ENCODE measurements at places on chromosomes 11 and 22.

GRCh38 chr11:2132874-2133240 is 6.3 kb downstream of the IGF2 start:
- peak; percentile 42 for DNase-seq

DNA sequence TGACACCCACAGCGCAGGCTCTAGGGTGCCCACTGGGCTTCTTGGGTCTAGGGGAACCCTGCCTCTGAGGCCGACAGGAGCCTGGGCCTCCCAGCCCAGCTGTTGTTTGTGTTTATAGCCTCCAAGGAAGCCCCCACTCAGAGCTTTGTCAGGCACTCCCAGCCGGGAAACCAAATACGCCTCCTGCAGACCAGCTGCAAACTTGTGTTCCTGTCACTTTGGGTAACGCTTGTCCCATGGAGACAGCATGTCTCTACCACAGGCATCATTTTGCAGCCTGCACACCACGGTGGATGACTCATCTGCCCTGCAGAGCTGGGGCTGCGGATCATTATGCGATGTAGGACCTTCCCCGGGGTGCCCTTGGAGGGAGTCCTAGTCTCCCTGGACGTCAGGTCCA is 40.6 kb upstream of the CRYBB3 start:
- DNase-seq: peak; percentile 93

- peak; percentile 86 for DNase-seq
These were observed 12.2 kb downstream of the SMTN start for GRCh38 chr22:31093086-31093850.

GRCh38 chr11:22454461-22455090 is 116.4 kb downstream of the SLC17A6 start:
- DNase-seq: no peak

DNA sequence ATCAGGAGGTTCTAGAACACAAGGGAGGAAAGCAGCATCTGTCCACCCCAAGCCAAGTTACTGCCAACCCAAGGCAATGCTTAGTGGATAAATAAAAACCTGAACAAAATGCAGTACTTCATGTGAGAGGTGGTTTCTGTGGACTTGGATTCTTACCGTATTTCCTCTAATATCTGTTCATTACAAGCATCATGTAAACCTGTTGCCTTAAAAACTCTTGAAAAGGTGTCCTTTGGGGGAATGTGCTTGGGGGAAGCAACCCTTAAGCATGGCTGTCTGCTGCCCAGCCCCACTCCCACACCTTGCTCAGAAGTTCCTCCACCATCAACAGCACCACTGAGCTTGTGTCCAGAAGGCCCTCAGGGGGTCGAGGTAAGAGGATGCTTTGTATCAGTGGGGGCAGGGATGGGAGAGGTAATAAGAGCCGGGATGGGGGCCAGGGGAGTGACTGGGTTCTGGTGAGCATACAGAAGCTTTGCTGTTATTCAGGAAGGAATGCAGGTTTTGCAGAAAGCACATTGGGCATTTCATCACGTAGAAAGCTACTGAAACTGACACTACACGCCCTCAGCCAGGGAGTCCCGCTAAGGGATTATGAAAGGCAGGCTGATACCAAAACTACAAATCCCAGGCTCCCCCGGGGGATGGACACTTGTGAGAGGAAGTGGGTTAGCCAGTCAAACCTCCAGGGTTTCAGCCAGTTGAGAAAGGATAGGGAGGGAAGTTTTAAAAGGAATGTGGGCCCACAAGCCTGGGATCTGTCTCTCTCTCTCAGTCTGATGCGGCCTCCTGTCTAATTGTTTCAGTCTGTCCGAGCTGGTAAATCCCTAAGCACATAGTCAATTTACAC is 52.0 kb downstream of the KCNJ1 start:
- peak; percentile 84 for DNase-seq

GRCh38 chr11:68500206-68500605 is 39.7 kb downstream of the PPP6R3 start:
- no peak for DNase-seq
